ENCODE measurements at places on chromosomes 5 and 9. TPM values are rescaled to one million over a fixed set of nuclear protein-coding genes. Genes with fewer than 3 reads are reported as not detected.

SPATA31C1 gene
- not detected for polyA plus RNA-seq

CBY3 gene
- polyA plus RNA-seq = 0.18 TPM

CACNA1B gene
- polyA plus RNA-seq = 0.05 TPM

OBP2A gene
- polyA plus RNA-seq = not detected

LECT2 gene
- not detected for polyA plus RNA-seq

GABRA1 gene
- polyA plus RNA-seq = not detected

MPDZ gene
- polyA plus RNA-seq = 31.3 TPM

PARP8 gene
- polyA plus RNA-seq = 25.4 TPM

DPYSL3 gene
- 49.4 TPM for polyA plus RNA-seq

TCF7 gene
- polyA plus RNA-seq = 12.0 TPM

OR13C8 gene
- polyA plus RNA-seq = not detected

TPPP gene
- 3.7 TPM for polyA plus RNA-seq

GFI1B gene
- not detected for polyA plus RNA-seq

ADRB2 gene
- 12.9 TPM for polyA plus RNA-seq

WNT8A gene
- polyA plus RNA-seq = not detected

PCDHB3 gene
- polyA plus RNA-seq = 0.34 TPM

STPG3 gene
- 3.3 TPM for polyA plus RNA-seq

NR4A3 gene
- 0.87 TPM for polyA plus RNA-seq

TRIM7 gene
- 0.20 TPM for polyA plus RNA-seq

Measured in cardiac muscle cell (in vitro differentiated cells and primary cell).